ENCODE measurements at places on chromosomes 16 and 17.

DNA sequence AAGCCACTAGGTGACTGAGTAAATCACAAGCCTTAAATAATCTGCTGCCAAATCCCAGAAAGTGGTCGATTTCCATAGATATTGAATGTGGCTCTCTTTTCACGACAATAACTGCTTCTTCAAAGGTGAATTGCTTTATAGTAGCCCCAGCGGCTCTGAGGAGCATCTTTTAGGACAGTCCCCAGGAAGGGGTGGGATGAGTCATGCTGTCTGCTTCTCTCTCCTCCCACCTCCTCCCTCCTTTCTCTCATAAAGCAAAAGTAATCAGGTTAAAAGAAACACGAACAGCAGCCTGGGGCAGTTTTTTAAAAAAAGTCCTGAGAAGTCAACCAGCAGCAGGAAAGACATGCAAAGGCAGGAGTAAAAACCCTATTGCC is 1.8 kb downstream of the KIAA0513 start:
- no peak for DNase-seq

DNA sequence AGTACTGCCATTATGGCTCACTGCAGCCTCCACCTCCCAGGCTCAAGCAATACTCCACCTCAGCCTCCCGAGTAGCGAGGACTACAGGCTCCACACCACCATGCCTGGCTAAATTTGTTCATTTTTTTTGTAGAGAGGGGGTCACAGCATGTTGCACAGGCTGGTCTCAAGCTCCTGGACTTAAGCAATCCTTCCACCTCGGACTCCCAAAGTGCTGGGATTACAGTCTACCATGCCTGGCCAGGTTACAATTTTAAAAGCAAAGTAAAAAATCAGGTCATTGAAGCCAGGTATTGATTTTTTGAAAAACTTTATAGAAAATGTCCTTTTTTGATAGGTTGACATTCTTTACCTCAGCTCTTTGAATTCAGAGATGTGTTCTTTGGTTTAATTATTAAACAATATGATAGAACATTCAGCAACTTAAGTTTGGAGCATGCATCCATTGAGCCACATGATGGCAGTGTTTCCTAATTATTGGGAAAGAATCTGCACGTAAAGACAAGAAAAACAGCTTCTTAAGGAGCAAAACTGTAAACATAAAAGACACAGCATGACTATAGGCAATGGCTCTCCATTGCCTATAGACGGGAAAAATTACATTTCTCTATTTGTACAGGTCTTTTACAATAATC is 1.7 kb upstream of the SLC16A11 start:
- DNase-seq, result no peak

- no peak for DNase-seq
These were observed 86.4 kb downstream of the TEX14 start for GRCh38 chr17:58605470-58605869.

- no peak for DNase-seq
These were observed 20.9 kb upstream of the PYY start for GRCh38 chr17:43974382-43975266.

GRCh38 chr17:8029121-8029520 is 9.7 kb upstream of the ALOX15B start:
- DNase-seq, result no peak

GRCh38 chr17:8430966-8431365 is 4.7 kb upstream of the NDEL1 start:
- DNase-seq, result no peak

DNA sequence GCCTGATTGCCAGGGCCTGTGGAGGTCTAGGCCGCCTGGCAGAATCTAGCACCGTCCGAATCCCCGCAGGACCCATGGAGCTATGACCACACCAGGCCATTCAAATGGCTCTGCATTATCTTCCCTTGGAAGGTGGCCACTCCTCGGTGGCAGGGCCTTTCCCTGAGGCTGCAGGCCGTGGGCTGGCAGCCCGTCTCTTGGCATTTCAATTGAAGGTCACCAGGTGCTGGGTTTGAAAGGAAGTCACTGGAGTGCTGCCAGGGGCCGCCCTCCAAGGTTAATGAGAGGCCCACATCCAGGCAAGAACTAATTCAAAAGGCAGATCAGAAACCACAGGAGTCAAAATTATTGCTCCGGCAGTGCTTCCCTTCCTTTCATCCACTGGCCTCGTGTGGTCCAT is 27.7 kb upstream of the CACNG5 start:
- DNase-seq, result peak; percentile 35

DNA sequence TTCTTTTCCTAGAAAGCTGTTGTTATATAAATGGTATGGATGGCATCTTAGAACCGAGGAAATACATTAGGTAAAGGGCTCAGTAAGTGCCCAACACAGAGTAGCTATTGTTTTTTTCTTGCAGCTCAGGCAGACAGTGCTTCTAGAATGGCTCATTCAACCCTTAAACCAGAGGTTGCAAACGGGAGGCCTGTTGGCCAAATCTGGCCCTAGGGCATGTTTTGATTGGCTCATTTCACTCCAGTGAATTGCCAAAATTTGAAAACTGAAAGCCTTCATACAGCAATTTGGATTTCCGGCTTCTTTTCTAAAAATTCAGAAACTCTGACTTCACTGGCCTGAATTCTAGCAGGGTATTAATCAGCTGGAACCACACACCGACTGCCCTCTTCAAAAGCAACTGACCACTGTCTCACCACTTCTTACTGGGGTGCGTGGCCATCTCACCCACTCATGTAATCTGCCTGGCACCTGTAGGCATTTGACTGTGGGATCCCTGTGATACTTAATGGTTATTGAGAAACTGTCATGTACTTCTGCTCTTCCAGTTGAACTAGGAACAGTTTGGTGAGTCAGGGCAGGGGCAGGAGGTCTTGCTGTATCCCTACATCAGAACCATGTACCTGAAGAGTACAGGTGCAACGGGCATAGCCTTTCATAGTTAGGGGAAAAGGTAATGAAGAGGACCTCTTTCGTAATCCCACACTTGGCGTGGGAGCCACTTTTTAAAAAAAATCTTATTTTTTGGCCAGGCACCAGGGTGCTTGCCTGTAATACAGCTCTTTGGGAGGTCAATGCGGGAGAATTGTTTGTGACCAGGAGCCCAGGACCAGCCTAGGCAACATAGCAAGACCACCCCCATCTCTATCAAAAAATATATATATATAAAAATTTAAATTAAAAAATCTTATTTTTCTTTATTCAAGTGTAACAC is 53.6 kb upstream of the SCNN1B start:
- no peak for DNase-seq

DNA sequence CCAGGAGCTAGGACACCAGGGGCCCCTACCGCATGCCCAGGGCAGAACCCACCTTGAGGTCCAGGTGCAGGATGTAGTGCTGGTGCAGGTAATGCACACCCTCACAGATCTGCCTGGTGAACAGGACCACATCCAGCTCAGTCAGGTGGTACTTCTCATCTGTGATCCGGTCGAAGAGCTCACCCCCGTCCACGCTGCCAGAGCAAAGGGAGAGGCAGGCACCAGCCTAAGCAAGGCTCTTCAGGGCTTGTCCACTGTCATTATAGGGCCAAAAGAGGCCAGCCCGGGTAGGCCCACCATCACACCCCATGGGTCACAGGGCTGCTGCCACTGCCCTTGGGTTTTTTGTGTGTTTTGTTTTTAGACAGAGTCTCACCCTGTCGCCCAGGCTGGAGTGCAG is 21.0 kb downstream of the MYLK3 start:
- DNase-seq, result no peak

GRCh38 chr17:79983456-79983855 is 52.2 kb downstream of the TBC1D16 start:
- DNase-seq, result no peak

GRCh38 chr17:75774991-75775668 is 9.5 kb upstream of the UNK start:
- DNase-seq, result peak; percentile 35

DNA sequence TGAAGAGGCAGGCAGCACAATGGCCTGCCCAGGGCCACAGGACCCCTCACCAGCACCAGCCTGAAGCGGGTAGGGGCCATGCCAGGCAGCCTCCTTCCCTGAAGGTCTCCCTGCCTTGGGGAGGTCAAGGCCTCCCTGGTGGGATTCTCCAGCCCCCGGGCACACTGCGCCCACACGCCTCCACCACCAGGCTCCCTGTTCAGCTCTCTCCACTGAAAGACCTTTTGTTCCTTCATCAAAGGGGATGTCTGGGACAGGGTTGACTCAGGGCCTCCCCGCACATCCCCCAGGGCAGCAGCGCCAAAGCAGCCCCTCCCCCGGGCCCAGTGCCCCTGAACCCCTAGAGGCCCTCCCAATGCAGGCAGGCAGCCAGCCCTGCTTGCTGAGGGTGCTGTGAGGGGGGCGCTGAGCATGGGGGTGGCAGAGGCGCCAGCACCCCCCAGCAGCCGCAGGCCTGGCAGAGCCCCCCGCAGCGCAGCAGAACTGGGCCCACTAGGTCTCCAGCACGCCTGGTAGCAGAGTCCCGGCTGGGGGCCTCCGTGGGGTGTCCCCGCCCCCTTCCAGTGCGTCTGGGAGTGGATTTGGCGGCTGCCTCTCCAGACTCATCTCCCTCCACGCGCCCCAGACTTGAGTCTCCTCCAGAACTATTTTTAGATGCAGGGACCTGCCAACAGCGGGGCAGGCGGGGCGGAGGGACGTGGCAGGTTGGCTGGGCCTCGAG is 13.1 kb downstream of the BCAR1 start:
- DNase-seq, result peak; percentile 64

All from COR-L47 (cell line).